Activated gamma-delta T cell treated with anti-CD3 and anti-CD28 coated beads, Interleukin-2, amount 50 U/mL, for 16 hours (primary cell): ENCODE measurements at places on chromosomes 4 and X.

GRCh38 chr4:81380437-81380836, 91.3 kb downstream of the RASGEF1B start:
- no peak for DNase-seq

- DNase-seq = no peak
Observed at GRCh38 chr4:174707051-174707676, 121.9 kb downstream of the GLRA3 start.

DNA sequence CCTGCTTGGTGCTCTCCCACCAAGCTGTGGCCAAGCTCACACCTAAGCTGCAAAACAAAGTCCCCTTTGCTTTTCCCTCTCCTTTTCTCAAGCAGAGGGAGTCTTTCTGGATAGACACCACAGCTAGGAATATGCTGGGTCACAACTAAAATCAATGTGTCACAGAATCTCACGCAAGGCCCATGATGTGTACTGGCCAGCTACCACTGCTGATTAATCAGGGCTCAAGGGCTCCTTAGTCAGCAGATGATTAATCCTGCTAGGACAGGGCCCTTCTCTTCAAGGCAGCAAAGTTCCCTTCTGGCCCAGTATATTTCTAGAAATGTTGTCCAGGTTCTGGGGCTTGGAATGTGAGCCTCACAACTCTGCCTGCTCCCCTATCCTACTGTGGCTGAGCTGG, 32.0 kb upstream of the TENT5D start:
- DNase-seq = no peak

DNA sequence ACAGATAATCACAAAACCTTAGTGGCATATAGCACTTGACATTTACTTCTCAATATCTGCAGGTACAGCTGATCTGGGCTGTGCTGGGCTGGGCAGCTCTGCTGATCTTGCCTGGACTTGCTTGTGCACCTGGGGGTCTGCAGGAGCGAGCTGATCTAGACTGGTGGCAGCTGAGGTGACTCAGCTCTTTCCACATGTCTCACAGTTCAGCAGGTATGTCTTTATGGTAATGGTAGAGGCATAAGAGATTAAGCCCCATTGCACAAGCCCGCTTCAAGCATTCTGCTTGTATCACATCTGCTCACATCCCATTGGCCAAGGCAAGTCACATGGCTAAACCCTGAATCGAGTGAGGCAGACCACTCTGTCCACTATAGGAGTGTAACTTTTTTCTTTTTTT, 506.7 kb downstream of the BCOR start:
- no peak for DNase-seq

DNA sequence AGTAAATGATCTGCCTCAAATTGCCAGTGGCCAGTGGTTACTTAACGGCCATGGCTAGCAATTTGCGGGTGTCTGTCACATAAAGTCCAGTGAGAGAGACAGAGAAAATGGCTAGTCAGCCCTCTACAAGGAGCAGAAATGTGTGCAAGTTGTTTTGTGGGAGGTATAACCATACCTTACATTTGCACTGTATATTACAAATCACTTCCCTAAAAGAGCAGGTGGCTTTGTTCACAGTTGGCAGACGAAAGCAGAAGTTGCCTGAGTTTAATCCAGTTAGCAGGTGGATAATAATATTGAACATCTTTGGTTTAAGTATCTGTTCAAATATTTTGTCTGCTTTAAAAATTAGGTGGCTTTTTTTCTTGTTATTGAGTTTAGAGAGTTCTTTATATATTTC, 15.6 kb downstream of the SRPX start:
- no peak for DNase-seq

DNA sequence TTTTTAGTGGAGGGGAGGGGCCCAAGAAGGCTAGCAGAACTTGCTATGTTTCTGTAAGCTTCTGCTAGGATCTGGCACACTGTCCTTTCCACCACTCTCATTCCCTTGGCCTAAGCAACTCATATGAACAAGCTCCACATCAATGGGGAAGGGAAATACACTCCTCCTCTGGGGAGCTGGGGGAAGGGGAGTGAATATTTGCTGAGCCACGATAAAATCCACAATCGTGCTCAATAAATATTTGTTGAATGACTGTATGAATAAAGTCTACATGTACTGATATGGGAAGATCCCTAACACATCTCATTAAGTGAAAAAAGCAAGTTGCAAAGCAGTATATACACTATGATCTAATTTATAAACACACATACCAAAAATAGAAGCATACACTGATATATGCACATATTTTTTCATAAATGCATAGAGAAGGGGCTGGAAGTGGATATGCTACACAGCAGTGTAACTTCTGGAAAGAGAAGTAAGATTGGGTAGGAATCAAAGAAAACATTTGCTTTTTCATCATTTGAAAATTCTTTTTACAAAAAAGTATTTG, 95.8 kb upstream of the EFHC2 start:
- DNase-seq = no peak

- no peak for DNase-seq
Observed at GRCh38 chr4:153483432-153484418, 17.6 kb downstream of the TMEM131L start.

GRCh38 chr4:13169731-13170525, 314.2 kb downstream of the RAB28 start:
- DNase-seq = no peak

DNA sequence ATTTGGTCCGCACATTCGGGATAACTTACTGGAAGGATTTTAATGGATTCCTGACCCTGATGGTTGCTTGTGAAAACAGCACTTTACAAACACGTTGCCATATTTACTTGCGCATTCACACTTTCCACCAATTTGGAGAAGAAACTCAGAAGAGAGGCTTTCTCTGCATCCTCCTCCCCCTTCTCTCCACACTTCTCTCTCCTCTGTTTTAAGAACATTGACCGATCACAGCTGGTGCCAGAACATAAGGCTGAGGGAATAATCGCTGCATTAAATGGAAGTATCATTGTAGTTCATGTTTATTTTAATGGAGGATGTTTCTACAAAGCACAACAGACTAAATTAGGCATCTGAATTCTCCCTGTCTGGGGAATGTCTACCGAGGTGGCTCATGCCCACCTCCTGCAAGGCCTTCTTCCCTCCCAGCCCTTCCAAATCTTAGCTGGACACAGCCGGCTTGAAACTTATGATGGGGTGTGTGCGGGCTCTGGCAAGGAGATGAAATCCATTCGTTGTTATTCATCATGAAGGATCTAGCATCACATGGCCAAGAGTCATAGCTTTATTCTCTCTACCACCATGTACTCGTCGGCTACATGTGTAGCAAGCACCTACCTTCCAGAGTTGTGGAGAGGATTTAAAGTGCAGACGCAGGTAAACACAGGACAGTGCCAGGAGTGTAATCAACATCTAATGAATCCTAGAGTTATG, 204.1 kb downstream of the LDB2 start:
- DNase-seq = no peak

DNA sequence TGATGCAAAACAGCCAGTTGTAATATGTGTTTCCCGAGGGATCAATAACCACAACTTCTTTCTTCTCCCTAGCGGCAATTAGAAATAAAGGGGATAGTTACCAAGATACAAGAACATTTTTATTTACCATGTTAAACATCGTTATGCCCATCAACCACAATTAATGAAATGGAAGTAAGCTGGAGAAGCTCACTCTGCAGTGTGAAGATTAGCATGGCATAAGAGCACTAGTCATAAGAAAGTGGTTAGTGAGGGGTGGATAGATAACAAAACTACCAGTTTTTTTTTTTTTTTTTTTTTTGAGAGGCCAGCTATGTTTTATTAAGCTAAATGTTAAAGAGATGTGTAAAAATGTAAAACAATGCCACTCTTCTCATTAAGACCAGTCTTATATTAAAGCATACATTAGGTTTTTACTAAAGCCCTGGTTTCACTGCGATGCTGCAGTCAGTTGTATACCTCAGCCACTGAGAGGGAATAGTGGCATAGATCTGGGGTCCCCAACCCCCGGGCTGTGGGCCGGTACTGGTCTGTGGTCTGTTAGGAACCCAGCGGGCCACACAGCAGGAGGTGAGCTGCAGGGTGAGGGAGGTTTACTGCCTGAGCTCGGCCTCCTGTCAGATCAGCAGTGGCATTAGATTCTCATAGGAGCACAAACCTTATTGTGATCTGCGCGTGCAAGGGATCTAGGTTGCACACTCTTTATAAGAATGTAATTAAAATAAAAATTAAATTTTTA, 27.9 kb upstream of the NFXL1 start:
- DNase-seq = no peak

- no peak for DNase-seq
Observed at GRCh38 chr4:169295822-169296221, 25.1 kb upstream of the SH3RF1 start.

- DNase-seq = no peak
Observed at GRCh38 chr4:187270154-187270553, 546.5 kb upstream of the FAT1 start.

DNA sequence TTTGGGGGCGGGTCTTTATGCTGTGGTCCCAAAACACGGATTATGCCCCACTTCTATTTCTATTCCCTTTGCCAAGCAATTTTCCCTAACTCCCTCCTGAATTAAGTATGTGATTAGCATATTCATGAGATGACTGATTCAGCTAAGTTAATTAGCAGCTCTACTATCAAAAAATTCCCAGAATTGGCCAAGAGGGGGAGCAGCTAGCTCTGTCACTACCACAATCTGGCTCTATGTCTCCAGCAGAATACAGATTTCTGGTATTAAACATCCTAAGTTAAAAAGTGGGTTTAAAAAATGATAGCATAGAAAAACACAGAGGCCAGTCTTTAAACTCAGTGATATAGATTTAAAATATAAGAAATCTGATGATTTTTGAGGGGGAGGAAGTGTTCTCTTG, 80.3 kb downstream of the GPC4 start:
- no peak for DNase-seq

- no peak for DNase-seq
Observed at GRCh38 chrX:14922437-14922836, 49.2 kb downstream of the MOSPD2 start.

DNA sequence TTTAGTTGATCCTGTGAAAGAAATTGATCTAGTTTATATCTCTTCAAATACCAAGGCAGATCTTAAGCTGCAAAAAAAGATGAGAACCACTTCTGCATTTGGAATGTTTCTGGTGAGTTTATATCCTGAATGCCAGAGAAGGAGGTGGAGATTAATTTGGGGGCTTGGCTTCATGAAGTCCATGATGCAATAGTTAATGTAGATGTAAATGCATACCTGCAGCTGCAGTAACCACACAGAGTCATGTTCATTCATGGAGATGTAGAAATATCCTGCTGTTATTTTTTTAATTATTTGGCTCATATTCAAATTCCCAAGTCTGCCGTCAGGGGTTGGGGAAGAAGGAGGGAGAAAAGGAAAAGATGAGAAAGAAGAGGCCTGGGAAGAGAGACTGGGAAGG, at the start of gene SULT1E1:
Gene SULT1E1 (minus strand): TSS at position 94 of the 400 bp plus-strand sequence. CDS start 2,501 bp downstream, outside the sequence.
- no peak for DNase-seq

DNA sequence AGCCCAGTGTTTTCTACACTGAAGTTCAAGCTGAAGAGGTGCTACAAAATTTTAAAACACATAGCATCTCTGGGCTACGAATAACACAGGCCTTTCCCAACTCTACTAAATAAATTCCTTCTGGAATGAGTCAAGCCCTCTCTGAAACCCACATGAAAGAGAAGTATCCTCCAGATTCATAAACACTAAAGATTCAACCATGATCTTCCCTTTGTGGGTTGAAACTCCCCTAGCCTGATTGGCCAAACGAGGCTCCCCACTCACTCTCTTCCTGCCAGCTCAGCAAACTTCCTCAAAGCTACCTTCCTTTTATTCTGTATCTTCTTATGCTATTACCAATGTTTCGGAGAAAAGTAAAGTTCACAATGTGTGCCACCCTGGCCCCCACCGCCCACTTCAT, 95.4 kb downstream of the NKX6-1 start:
- no peak for DNase-seq

- peak; percentile 4 for DNase-seq
Observed at GRCh38 chr4:70688795-70689231, 481 bp downstream of the UTP3 start.

DNA sequence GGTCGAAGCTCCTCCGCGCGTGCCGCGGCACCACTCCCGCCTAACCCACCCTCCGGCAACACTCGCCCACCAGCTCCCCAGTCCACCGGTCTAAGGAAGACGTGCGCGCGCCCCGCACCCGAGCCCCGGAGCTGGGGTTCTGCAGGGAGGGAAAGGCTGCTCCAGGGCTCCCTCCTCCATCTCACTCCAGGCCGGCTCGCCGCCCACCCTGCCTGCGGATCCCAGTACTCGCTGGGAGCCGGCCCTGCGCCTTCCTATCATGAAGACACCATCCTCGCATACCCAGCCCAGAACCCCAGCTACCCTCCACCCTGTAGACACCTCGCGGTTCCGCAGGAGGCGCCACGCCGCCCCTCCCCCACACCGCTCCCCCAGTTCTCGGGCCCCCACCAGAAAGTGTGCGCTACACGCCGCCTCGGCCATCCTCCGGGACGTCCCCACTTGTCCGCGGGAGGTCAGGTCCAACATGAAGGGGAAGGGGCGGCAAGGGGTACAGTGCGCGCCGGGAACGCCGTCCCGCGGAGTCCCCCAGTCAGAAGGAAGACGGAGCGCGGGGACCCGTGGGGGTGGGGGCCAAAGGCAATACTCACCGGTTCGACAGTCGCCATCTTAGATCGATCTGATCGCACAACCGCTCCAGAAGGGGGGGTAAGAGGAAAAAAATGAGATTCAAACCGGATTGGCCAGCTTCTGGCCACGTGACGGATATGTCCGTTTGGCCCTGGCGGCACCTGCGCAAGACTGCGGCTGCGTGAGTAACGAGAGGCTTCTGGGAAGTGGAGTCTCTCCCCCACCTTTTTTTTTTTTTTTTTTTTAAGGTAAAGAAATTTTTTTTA, at the start of gene EIF4E:
Gene EIF4E (minus strand): TSS at position 629 of the 836 bp plus-strand sequence. CDS start 21 bp downstream, at position 608.
- peak; percentile 94 for DNase-seq

GRCh38 chrX:106955004-106955772, 35.0 kb downstream of the CLDN2 start:
- DNase-seq = no peak

DNA sequence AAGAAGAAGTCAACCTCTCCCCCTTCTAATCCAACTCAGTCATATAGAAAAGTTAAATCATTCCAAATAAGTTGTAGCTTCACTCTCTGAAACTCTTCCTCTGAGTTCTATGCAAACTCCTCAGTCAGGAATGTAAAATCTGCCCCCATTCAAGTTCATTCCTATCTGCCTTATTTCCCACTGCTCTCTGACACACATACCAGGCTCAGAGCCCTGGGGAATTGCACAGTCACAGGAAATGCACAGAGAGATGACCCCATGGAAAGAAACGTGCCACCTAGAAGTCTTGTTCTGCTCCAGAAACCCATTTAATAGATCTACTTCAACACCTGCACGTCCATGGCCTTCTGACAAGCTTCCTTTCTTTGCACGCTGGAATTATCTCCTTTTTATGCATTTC, 236.0 kb upstream of the VCX3A start:
- DNase-seq = no peak

- DNase-seq = no peak
Observed at GRCh38 chrX:130173190-130173895, 1.6 kb downstream of the RAB33A start.

- DNase-seq = no peak
Observed at GRCh38 chr4:158625544-158625943, 46.1 kb downstream of the C4orf46 start.

DNA sequence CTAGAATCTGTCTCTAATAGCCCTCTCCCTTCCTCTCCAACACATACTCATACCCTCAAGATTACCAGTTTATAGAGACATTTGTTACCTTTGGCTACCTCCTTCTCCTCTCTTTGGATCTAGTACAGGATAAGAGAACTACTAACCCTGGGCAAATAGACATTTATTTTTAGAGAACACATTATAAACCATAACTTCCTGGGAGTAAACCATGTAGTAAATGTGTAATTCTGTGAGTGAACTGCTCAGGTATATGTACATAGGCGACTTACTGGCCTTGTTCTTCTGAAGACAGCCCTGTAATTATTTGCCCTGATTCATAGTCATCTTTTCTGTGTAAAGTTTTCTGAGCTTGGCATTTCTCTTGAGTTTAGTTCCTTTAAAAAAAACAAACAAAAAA, 94.2 kb downstream of the KDM6A start:
- DNase-seq = no peak
